ENCODE measurements at places on chromosomes 5 and 9.

DNA sequence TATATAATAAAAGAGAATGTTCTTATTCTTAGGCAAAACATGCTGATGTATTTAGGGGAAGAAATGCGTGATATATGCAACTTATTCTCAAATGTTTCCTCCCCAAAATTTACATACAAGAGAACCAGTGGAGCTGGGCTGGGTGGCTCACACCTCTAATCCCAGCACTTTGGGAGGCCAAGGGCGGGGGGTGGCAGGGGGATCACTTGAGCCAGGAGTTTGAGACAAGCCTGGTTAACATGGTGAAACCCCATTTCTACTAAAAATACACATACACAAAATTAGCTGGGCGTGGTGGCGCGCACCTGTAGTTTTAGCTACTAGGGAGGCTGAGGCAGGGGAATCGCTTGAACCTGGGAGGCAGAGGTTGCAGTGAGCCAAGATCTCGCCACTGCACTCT is 27.5 kb upstream of the UBTD2 start:
- DNase-seq: no peak
- no peaks in the 10 kb centered on the region for H3K4me1 ChIP-seq
- H3K36me3 ChIP-seq: no peaks in the 10 kb centered on the region
- H3K4me3 ChIP-seq: no peak overlapping the region
- H3K27ac ChIP-seq: no peak overlapping the region

DNA sequence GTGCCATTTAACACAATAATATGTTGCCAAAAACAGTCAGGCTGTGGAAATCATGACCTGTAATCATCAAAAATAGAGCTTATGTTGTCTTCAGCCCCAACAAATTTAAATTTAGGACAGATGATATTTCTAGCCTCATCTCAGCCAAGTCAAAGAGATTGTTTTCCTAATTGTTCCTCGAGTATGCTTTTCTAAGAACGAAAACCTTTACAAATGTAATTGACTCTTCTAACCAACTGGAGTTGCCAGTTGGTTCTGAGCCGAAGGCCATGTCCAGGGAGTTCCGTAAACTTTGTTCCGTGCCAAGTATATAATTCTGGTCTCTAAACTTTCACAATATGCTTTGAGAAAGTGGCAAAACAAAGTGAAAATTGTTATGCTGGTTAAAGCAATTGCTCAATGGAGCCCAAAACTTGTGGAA is 160.8 kb downstream of the CEMIP2 start:
- no peak overlapping the region for H3K4me3 ChIP-seq
- no peaks in the 10 kb centered on the region for H3K36me3 ChIP-seq
- H3K27me3 ChIP-seq: no peaks in the 10 kb centered on the region
- DNase-seq: no peak

DNA sequence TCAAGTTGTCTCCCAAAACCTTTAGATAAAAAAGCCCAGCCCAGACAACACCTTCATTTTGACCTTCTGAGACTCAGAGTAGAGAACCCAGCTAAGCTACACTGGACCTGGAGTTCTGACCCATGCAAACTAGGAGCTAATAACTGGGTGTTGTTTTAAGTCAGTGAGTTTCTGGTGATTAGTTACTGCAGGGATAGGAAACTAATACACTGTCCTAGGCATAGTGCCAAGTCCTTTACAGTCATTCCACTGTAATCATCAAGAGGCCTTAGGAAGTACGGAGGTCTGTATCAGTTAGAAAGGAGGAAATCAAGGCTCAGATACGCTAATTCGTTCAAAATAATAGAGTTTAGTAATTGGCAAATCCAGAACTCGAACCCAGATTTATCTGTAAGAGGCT is 197.9 kb downstream of the KCTD16 start:
- no peak for DNase-seq
- no peak overlapping the region for H3K4me3 ChIP-seq
- H3K27me3 ChIP-seq: peaks cover 8% of the 10 kb centered on the region
- H3K36me3 ChIP-seq: no peaks in the 10 kb centered on the region

- no peak overlapping the region for H3K27ac ChIP-seq
- no peak overlapping the region for H3K4me3 ChIP-seq
- H3K4me1 ChIP-seq: no peaks in the 10 kb centered on the region
- DNase-seq: no peak
- no peaks in the 10 kb centered on the region for H3K27me3 ChIP-seq
- H3K36me3 ChIP-seq: no peaks in the 10 kb centered on the region
These were observed 69.1 kb upstream of the MAN2A1 start for GRCh38 chr5:109620651-109621050.

GRCh38 chr5:27814983-27815382 is 776.6 kb upstream of the CDH9 start:
- no peak for DNase-seq
- H3K36me3 ChIP-seq: no peaks in the 10 kb centered on the region
- H3K27me3 ChIP-seq: no peaks in the 10 kb centered on the region
- H3K27ac ChIP-seq: no peak overlapping the region
- no peaks in the 10 kb centered on the region for H3K4me1 ChIP-seq

- no peak overlapping the region for H3K4me3 ChIP-seq
- DNase-seq: no peak
- no peak overlapping the region for H3K27ac ChIP-seq
- H3K27me3 ChIP-seq: no peaks in the 10 kb centered on the region
These were observed 379.4 kb downstream of the SEMA5A start for GRCh38 chr5:9166202-9167112.

All from activated naive CD4-positive, alpha-beta T cell treated with anti-CD3 and anti-CD28 coated beads for 36 hours (primary cell).